ENCODE measurements at places on chromosomes 5 and 9. TPM values are rescaled to one million over a fixed set of nuclear protein-coding genes. Genes with fewer than 3 reads are reported as not detected.

The DOCK2 gene
- 1.4 TPM for total RNA-seq

The SLC45A2 gene
- total RNA-seq, result not detected

The ECM2 gene
- total RNA-seq, result 0.36 TPM

The STPG3 gene
- not detected for total RNA-seq

The DOLPP1 gene
- total RNA-seq, result 6.7 TPM

DNA sequence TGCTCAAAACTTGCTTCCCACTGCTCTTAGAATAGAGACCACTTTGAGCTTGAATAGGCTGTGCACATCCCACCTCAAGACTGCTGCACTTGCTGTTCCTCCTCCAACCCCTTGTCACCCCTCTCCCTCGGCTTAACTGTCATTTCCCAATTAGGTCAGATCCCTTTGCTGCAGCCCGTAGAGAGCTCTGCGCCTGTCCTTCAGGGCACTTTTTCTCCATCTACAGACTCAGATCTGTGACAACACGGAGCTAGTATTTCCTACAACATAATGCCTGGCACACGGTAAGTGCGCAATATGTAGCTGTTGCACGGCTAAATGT lies 485 bp upstream of the HABP4 start:
- H3K27ac ChIP-seq, result no peak overlapping the region
- H3K27me3 ChIP-seq, result no peaks in the 10 kb centered on the region
- H3K36me3 ChIP-seq, result no peaks in the 10 kb centered on the region

DNA sequence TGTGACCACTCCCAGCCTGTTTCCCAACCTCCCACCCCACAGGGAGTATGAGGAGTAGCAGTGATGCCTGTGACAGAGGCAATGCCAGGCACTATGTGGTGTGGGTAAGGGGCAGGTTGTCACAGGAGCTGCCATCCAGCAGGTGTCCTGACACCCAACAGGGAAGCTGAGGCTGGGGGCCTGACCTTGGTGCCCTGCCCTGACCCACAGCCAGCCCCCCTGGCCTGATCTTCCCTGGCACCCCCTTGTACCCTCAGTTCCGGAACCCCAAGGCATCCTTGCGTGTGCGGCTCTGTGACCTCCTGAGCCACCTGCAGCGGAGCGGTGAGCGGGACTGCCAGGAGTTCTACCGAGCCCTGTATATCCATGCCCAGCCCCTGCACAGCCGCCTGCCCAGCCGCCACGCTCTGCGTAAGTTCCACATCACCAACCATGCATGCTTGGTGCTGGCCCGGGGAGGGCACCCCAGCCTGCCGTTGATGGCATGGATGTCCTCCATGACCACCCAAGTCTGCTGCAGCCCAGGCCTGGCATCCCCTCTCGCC lies 14.4 kb downstream of the CARD19 start:
- H3K27me3 ChIP-seq, result no peaks in the 10 kb centered on the region
- peaks cover 30% of the 10 kb centered on the region for H3K36me3 ChIP-seq
- no peak for DNase-seq
- H3K27ac ChIP-seq, result no peak overlapping the region
- H3K4me3 ChIP-seq, result no peak overlapping the region
- H3K4me1 ChIP-seq, result no peaks in the 10 kb centered on the region

DNA sequence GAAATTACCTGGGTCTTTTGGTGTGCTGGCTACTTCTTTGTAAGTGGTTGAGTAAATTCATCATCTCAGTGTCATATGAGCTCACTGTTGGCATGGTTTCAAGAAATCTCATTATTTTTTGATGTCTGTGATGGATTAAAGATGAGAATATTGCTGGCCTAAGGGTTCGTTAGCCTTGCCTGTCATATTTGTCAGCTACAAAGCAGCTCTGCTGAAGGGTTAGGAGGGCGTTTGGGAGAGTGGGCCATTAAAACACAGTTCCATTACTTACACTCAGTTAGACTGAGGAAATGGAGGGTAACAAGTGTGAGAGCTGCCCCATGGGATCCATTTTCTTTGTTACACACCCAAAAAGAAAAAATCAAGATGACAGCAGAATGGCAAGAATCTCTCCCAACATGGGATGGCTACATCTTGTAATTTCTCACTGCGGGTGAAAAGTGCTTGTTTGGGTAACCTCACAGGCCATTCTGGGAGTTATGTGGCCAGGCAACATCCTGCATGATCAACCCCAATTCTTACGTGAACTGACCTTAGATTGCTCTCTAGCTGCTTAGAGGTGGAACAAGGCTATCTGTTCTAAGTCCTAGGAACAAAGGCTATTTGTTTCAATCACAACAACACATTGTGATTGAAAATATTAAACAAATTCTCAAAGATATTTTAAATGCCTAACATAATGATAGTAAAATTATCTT lies 609.5 kb upstream of the RGMB start:
- no peaks in the 10 kb centered on the region for H3K36me3 ChIP-seq
- H3K4me3 ChIP-seq, result no peak overlapping the region
- no peak for DNase-seq
- no peak overlapping the region for H3K27ac ChIP-seq
- H3K4me1 ChIP-seq, result no peaks in the 10 kb centered on the region

DNA sequence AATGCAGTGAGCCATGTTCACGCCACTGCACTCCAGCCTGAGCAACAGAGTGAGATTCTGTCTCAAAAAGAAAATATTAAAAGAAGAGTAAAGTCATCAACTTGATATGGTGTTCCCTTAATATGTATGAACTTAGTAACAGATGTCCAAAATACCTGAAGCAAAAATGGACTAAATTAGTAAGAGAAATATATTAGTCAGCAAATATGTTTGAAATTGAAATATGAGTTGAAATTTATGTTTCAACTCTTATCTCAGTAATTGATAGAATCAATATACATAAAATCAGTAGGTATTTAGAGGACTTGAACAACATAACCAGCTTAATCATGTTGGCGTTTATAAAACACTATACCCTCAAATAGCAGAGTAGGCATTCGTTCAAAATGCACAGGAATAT lies 668.5 kb downstream of the ISL1 start:
- DNase-seq, result no peak
- H3K36me3 ChIP-seq, result no peaks in the 10 kb centered on the region
- no peaks in the 10 kb centered on the region for H3K4me1 ChIP-seq
- H3K4me3 ChIP-seq, result no peak overlapping the region

GRCh38 chr5:337563-338130 lies 16.1 kb downstream of the AHRR start:
- no peak overlapping the region for H3K4me3 ChIP-seq
- no peaks in the 10 kb centered on the region for H3K27me3 ChIP-seq
- no peaks in the 10 kb centered on the region for H3K36me3 ChIP-seq
- no peak overlapping the region for H3K27ac ChIP-seq

DNA sequence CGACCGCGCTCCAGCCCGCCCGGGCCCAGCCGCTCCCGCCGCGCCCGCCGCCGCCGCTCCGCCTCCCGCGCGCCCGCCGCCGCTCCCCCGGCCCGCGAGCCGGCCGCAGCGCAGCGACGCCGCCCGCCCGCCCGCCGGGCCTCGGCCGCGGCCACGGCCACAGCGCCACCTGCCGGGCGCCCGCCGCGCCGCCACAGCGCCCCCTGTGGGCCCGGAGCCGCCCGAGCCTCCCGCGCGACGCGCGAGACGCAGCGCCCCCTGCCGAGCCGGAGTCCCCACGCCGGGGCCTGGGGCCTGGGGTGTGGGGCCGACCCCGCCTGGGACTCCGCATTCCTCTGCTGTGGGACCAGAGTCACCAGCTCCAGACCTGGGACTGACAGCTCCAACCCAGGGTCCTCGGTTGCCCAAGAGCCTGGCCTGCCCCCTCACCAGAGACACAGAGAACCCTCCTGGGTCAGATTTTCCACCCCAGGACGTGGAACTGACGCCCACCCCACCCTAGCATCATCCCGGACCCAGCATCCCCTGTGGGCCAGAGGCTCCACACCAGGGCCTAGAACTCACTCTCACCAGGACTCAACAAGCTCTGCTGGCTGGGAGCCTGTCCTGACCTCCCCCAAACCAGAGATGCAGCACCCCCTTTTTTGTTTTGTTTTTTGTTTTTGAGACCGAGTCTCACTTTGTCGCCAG lies at the start of gene RAPGEF1:
RAPGEF1 (minus strand) TSS at position 118 of the 690 bp plus-strand sequence. CDS start 246 bp downstream, outside the sequence.
- no peaks in the 10 kb centered on the region for H3K27me3 ChIP-seq
- no peaks in the 10 kb centered on the region for H3K36me3 ChIP-seq
- H3K4me1 ChIP-seq, result peaks cover 15% of the 10 kb centered on the region
- DNase-seq, result no peak

DNA sequence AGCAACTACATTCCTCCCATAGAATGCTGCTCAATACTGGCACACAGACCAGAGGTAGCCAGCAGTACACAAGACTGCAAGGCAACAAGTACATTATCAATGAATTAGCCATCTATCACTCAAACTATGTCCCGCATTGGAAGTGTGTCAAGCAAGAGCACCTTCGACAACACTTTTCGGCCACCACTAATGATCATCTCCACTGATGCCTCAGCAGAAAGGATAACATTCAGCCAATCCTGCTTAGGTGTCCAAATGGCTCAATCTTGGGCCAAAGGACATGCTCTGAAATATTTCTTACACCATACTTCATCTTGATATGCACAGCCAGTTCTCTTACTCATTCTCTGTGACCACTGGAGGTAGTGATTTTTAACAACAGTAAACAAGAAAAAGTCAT lies 25.0 kb downstream of the SKP1 start:
- H3K4me3 ChIP-seq, result no peak overlapping the region
- no peaks in the 10 kb centered on the region for H3K27me3 ChIP-seq

DNA sequence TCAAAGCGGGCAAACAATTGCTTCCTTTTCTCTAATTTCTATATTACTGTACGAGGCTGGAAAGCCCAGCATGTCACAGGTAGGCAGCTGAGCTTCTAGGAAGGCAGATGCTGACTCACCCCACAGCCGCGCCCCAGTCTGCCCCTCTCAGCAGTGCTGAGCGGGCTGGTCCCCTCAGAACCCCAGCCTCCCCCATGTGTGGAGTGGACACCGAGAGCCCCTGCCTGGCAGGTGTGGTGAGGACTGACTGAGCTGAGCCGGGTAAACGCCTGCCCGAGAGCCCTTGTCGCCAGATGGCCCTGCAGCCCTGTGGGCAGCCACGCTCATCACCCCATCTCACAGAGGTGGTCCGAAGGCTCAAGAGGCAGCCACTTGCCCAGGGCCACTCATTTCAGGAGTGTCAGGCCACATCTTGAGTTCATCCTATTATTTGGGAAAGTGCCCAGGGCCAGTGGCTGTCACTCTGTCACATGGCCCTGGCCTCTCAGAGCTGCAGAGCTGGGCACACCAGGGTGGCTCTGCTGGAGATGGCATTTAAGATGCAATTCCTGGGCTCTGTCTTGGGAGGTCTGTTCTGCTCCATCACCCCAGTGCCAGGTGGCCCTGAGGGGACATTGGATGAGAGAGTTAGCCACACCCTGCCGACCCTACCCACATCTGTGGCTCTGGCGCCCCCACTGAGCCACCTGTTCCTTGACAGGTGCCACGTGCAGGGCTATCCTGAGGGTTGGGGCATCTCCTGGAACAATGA lies 12.4 kb downstream of the CARD19 start:
- no peak for DNase-seq
- no peaks in the 10 kb centered on the region for H3K27me3 ChIP-seq

DNA sequence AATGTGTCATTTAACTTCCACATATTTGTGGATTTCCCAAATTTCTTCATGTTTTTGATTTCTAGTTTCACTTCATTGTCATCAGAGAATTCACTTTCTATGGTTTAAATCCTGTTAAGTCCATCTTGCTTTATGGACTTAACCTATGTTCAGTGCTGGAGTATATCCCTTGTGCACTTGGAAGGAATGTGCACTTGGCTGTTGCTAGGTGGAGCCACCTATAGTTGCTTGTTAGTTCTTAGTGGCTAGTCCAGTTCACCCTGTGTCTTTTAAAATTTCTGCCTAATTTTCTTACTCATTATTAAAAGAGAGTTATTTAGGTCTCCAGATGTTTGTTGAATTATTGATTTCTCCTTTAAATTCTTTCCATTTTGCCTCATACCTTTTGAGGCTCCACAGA lies 1472.5 kb upstream of the CDH6 start:
- no peaks in the 10 kb centered on the region for H3K4me1 ChIP-seq
- H3K27ac ChIP-seq, result no peak overlapping the region
- H3K4me3 ChIP-seq, result no peak overlapping the region
- H3K36me3 ChIP-seq, result no peaks in the 10 kb centered on the region
- no peaks in the 10 kb centered on the region for H3K27me3 ChIP-seq
- DNase-seq, result no peak

- H3K27me3 ChIP-seq, result no peaks in the 10 kb centered on the region
- H3K27ac ChIP-seq, result no peak overlapping the region
- H3K4me1 ChIP-seq, result peaks cover 2% of the 10 kb centered on the region
- DNase-seq, result peak; percentile 28
Measured at GRCh38 chr5:1503241-1504068, 20.3 kb downstream of the LPCAT1 start.

DNA sequence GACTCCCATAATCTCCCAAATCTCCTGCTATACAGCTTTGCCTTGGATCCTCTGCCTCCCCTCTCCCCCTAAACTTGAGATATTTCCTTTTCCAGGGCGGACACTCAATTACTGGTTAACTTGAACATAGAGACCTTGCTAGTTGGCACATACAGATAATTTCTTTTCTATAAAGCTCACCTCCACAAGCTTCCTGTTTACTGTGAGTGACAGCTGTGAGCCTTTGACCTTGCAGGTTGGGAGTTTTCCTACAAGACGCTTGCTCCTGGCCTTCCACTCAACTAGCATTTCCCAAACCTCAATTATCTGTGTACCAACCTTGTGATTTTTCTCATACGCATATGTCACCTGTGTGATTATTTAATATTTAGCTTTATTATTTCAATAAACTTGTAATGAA lies 114.5 kb downstream of the GNA14 start:
- no peaks in the 10 kb centered on the region for H3K4me1 ChIP-seq
- H3K27me3 ChIP-seq, result no peaks in the 10 kb centered on the region
- no peak for DNase-seq
- H3K4me3 ChIP-seq, result no peak overlapping the region
- no peak overlapping the region for H3K27ac ChIP-seq

DNA sequence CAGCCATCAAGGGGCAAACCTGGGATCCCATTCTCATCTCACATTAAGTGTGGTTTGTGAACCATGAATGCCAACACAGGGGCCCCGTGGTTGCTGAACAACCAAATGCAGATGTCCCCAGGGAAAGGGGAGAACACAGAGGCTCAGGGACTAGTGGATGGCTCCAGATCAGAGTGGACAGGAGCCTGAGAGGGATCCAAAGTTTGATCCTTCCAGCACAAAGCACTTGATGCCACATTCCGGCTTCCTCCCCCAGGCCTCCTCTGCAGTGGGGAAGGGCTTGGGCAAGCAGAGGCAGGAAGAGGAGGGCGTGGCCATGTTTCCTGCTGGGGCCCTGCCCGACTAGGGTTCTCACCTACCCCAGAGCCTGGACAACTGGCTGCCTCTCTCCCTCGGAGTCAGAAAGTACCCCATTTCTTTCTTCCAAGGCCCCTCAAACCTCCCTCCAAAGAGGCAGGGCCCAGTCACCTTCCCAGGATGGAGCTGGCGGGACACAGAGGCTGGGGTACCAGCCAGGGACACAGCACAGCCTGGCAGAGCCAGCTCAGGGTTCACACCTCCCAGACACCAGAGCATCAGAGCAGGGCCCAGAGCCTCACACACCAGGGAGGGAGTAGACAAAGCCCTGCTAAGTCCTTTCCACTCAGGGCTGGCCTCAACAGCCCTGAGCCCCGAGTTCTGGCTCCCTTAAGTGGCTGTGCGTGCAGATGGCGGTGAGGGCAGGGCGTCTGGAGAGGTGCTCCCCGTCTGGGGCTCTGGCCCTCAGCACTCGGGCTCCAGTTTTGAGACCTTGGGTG lies 4.3 kb upstream of the RNF44 start:
- H3K4me1 ChIP-seq, result peaks cover 9% of the 10 kb centered on the region
- DNase-seq, result no peak
- no peak overlapping the region for H3K27ac ChIP-seq
- no peaks in the 10 kb centered on the region for H3K27me3 ChIP-seq
- H3K4me3 ChIP-seq, result no peak overlapping the region

- no peaks in the 10 kb centered on the region for H3K36me3 ChIP-seq
- peaks cover 14% of the 10 kb centered on the region for H3K27me3 ChIP-seq
- no peak overlapping the region for H3K4me3 ChIP-seq
- no peak for DNase-seq
- H3K27ac ChIP-seq, result no peak overlapping the region
Measured at GRCh38 chr5:145949474-145949873, 13.1 kb downstream of the SH3RF2 start.

All from IMR-90 (cell line).